DMS153 (cell line): ENCODE measurements at places on chromosomes 4 and X.

- no peak for DNase-seq
These were observed 60.8 kb upstream of the GRPEL1 start for GRCh38 chr4:7128644-7129043.

DNA sequence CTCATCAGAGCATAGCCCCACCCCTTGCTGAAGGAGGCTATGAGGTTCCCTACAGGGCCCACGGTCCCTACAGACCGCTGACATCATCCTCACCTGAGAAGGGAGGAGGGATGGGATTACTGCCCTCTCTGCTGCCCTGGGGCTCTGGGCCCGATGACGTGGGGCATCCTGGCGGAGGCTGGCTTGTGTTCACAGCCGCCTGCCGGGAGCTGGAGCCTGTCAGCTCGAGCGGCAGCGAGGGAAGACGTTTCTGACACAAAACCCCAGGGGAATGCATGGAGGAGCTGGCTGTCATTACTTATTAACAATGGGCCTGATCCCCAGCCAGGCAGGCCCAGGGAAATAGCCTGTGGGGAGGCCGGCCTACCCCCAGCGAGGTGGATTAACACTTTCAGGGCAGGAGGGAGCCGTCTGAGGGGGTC is 106.6 kb upstream of the ATP6AP2 start:
- peak; percentile 34 for DNase-seq

GRCh38 chr4:179894066-179894778 is 2349.0 kb upstream of the TENM3 start:
- DNase-seq = no peak

DNA sequence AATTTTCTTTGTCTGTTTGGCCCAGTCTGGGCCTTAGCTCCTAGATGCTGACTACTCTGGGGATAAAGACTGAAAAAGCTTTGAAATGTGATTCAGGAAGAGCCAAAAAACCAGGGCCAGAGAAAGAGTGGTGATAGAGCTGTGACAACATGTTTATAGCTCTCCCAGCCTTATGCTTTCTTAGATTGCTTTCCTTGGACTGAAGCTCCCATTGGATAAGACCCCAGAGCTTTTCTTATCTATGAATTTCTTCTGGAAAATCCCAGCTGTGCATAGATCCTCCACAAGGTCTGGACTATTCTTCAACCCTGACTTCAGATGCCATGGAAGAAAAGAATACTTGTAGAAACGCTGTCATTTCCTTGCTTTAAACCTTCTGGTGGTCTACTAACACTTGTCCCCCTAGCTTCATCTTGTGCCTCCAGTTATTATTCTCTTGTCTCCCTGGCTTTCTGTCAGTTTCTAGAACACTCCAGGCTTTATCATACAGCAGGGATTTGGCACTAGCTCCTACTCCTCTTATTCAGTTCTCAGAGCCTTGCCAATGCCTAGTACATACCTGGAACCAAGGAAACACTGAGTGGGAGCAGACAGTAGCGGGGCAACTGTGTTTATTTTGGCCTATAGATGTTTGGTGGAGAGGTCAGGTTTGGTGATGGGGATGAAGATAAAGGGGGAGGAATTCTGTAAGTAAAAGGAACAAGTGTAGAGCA is 57.1 kb upstream of the TEX13D start:
- DNase-seq = no peak

DNA sequence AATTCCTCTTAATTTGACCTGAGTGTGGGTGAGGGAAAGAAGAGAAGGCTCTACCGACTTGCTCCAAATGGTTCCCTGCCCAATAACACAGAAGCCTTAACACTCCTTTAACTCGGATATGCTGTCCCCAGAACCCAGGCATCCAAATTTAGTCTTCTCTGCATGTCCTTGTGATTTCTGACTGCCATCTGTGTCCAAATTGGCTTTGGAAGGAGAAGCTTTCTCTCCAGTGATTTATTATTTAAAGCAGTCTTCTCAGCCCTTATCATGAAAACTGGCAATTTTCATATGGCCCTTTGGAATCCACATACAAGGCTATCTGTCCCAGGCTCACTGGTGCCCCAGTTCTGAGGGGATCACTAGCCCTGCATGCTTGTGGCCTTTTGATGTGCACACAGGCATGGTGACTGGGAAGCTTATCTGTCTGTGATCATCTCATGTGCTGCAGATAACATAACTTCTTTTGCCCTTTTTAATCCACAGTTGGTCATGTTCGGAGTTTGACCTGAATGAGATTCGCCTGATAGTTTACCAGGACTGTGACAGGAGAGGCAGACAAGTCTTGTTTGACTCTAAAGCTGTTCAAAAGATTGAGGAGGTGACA is 56.7 kb downstream of the FNIP2 start:
- DNase-seq = no peak

DNA sequence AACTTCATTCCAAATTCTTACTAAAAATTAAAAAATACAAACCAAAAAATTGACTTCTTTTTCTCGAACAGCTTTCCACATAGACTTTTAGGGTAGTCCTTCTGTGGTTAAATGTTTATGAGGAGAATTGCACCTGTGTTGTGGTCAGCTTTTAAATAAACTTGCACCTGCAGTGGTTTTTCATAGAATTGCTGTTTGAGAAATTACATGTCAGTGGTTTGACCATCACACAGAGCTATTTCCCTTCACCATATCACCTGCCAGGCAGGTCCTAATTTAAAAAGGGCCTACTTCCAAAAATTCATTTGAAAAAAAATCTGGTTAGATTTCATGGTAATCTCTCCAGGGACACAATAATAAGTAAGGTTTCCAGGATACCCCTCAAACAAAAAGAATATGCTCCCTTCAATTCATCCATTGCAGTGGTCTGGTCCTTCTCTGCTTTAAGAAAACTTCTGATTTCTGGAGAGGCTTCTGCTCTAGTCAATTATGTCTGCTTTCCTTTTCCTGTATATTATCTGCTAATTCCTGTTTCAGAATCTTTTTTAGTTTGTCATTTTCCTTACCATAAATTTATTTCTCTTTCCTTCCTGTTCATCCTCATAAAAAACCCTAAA is 9.8 kb upstream of the UTP3 start:
- DNase-seq = no peak
